ENCODE measurements at places on chromosomes 6 and 20.

GRCh38 chr20:58703765-58704371 is 11.3 kb downstream of the NPEPL1 start:
- no peak for DNase-seq

- DNase-seq, result no peak
These were observed 336.0 kb downstream of the SYNE1 start for GRCh38 chr6:152301021-152301764.

DNA sequence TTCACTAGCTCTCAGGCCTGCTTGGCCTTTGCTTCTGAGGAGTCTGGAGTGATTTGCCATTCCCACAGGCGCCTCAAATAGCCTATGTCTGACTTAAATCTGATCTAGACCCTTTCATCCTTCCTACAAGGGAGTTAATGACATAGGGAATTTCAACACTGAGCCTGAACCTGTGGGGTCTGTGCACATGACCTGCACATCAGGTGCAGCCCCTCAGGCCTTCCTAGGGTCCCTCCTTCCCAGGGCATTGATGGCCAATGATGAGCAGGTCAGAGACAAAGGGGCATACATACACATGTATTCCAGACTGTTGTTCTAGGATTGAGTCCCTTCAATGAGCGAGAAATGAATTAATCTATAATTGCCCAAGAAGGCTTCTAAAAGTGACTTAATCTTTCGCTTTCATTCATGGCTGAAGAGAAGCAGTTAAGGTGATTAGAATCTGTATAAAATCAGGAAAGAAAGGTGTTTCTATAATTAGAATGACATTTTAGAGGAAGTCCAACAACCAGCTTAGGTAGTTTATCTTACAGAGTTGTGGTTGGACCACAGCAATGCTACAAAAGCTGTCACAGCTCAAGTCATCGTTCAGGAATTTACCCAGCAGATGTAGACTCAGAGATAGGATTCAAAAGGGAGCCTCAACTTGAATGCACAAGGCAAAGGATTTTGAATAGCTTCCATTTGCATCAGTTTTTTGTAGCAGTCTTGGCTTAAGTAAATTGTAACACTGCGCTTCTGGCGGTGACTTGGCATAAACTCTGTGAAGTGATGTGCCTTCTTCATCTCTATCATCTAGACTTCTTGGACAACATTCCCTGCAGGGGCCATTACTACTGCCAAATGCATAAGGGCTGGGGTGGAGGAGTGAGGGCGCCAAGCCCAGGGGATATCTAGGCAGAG is 27.0 kb upstream of the TBC1D7 start:
- DNase-seq, result no peak

DNA sequence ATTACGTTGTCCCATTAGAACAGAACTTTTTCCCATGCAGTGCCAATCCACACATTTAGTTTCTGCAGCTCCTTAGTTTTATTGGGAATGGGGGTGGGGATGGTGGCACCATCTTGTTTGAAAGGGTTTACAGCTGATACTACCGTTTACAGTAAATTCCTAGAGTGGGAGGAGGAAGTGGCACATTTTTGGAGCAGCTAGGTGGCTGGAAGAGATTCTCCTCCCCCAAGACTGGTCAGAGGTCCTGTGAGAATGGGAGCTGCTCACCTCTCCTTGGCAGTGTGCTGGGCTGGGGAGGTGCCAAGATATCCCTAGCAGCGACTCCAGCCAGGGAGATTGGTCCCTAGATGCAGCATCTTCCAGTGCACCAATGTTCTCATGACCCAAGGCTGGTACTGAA is 12.4 kb upstream of the CCN6 start:
- no peak for DNase-seq

DNA sequence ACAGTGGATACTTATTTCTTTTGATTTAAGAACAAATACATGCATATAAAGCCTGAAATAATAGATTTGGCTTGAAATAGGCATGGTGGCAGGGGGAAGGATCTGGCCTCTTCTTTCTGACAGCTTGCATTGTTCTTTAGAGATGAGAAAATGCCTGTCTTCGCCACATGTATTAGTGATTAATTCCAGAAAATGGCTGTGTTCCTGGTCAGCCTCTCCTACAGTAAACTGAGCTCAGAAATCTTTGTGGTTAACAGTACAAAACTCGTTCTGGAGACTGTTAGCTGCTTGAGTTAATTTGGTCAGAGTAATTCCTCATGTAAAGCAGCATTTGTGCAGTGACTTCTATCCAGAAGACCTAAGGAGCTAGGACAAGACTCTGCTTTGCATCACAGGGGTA is 151.5 kb downstream of the EYA4 start:
- no peak for DNase-seq

- peak; percentile 92 for DNase-seq
These were observed 18.6 kb downstream of the ANKRD60 start for GRCh38 chr20:58209652-58210397.

GRCh38 chr20:57525328-57526086 is 567 bp upstream of the CTCFL start:
- no peak for DNase-seq

DNA sequence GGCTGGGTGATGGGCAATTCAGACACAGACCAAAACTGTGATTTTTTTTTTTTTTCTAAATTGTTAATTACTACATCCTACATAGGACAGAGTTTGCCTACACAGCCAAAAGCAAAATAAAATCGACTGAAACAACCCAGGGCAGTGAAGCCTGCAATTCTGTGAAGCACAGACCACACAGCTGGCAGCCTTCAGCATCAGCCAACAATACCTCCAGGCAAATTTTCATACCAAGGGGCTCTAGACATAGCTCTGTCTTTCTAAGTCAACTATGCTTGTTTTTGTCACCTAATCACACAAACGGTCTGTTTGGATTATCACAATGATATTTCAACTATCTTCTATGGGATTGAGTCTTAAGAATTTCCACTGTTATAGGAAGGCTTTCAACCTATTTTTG is 17.6 kb downstream of the RMND1 start:
- no peak for DNase-seq

DNA sequence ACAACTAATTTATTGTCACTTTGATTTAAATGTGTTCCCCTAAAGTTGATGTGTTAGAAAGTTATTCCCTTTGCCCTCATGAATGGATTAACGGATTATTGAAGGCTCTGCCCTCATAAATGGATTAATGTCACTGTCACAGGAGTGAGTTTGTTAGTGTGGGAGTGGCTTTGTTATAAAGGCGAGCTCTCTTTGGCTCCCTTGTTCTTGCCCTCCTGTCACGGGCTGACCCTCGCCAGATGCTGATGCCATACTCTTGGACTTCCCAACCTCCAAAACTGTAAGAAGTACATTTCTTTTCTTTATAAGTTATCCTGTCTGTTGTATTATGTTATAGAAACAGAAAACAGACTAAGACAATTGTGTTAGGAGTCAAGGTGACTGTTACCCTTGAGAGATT is 22.7 kb upstream of the POPDC3 start:
- no peak for DNase-seq

GRCh38 chr6:135622081-135622480 is 124.5 kb upstream of the AHI1 start:
- DNase-seq, result no peak

DNA sequence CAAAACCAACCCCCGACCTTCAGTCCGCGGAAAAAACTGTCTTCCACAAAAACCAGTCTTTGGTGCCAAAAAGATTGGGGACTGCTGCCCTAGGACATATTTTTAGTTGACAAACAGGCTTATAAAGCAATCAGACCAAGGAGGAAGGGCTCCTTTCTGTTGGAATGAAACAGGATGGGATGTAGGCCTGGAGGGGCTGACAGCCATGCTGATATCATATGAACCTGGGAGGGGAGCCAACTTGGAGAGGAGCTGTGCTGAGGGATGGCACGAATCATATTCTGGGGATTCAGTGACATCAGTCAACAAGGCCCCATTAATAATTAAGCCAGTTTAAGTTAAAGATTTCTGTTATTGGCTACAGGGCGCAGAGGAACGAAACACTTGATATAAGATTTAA is 225.4 kb upstream of the TSHZ2 start:
- no peak for DNase-seq

DNA sequence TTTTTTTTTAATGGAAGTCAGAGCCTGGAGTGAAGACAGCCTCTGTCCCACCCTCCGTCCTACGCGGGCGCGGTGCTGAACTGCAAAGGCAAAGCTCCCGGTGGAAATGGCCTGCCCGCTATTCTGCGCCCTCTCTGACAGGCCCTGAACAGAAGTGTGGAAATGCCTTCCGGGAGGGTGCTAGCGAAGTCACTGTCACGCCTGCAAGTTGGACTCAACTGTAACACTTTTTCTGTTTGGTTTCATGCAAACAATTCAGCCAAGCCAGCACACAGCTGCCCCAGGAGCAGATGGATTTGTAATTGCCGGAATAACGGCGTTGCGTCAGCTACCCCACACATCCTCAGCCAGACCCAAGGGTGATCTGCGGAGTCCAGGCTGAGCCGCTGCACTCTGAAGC is 107.6 kb downstream of the PSMB1 start:
- no peak for DNase-seq

DNA sequence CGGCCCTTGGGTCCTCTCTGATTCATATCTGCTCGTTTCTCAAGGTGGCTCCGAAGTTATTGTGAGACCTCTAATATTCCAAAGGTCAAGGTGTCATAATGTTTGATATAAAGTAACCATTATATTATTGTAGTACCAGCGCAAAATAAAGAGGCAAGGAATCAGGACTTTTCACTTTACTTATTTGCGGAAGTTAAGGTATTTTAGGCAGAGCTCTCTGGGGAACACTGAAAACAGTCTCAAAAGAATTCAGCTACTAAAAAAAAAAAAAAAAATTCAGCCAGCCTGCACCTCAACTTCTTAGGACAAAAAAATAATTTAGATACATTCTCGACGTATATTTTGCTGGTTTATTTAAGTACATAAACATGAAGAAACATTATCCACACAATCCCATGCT is 2.4 kb downstream of the OSER1 start:
- DNase-seq, result no peak

DNA sequence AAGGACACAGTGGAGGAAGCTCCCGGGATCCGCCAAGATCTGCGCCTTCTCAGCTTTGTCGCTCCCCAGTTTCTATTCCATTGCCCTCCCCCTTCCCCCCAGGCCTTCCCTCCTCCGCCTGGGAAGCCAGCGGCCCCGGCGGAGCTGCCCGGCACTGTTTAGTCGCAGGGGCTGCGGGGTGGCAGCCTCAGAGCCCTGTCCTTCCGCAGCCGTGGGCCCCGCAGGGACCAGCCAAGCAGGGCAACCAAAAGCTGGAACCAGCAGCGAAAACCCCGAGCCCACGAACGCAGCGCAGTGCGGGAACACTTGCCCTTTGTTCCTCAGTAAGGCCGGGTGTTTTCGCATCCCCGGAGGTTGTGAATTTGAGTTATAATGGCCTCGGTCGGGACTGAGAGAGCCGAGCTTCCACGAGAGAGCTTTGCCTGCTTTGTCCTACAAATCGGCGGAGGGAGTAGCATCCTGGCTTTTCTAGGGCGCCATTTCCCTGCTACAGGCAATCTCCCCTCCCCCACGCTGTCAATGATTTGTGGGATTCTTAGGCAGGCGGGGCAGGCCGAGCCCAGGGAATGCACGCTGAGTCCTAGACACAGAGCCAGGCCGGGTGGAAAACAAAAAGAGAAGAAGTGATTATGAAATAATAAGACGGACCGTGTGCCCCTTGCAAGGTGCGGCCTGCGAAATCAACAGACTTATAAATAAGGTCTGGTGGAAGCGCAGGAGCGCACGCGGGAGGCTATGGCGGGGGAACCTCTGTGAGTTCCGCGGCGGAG is 4.0 kb upstream of the TUBB2B start:
- DNase-seq, result no peak

DNA sequence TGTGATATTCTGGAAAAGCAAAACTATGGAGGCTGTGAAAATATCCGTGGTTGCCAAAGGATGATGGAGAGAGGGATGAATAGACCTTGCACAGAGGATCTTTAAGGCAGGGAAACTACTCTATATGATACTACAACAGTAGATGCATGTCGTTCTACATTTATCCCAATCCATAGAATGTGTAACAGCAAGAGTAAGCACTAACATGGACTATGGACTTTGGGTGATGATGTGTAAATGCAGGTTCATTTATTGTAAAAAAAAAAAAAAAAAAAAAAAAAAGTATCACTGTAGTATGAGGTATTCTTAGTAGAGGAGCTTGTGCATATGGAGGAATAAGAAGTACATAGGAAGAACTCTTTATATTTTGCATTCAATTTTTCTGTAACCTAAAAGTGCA is 507.5 kb downstream of the PHF3 start:
- DNase-seq, result no peak

DNA sequence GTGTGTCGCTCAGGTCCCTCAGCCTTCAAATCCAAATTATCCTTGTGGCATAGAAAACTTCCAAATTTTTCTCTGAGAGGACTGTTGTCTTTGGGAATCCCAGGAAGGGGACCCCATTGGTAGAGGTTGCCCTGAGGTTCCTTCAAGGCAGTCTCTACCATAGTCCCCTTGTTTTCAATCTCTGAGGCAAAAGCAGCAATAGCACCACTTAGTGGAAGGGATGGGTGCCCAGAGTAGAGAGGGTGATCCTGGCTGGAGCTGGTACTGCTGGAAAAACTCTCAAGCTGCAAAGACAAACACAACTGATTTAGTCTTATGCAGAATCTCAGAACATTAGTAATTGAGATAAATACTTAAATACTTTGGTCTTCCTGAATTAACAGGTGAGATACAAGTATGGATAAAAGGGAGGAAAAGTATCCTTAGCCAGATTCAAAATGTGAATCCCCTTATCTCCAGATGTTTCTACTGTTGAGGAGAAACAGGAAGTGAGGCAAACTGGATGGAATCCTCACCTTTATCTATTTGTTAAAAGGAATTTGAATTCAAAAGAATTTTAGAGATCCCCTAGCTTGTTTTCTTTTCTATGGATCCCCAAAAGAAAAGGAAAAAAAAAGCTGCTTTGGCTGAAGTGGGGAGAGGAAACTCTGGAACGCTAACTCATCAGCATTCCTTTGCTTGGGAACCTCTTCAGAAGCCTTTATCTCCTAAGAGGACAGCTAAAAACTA is 13.4 kb downstream of the ZNF318 start:
- DNase-seq, result no peak

- DNase-seq, result no peak
These were observed 1.7 kb downstream of the ASXL1 start for GRCh38 chr20:32359633-32360332.

DNA sequence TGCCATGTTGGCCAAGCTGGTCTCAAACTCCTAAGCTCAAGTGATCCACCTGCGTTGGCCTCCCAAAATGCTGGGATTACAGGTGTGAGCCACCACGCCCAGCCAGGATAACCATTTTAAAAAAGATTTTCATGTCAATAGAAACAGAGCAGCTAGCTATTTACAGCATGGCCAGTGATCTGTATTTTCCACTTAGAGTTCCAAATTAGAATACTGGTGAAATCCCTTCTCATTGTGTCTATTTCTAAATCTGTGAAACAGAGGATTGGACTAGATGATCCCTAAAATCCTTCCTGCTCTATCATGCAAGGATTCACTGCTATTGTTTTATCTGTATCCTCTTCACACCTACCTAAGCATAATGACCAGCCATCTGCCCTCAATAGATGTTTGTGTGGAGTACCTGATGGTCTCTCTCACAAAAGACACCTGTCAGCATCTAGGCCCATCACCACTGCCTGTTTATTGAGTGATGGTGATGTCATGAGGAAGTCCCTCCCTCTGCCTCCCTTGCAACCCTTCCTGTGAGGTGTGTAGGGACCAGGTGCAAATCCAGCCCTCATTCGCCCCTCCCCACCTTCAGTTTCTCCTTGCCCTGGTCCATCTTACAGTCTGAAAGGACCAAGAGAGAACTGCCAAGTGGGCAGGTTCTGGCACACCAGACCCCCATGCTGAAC is 26.5 kb upstream of the SMIM29 start:
- no peak for DNase-seq

GRCh38 chr6:19662911-19663310 is 174.3 kb upstream of the ID4 start:
- DNase-seq, result no peak

- no peak for DNase-seq
These were observed 25.2 kb upstream of the MYLIP start for GRCh38 chr6:16103722-16104121.

All from CD4-positive, alpha-beta T cell (primary cell).